ENCODE measurements at places on chromosomes 3 and 15.

DNA sequence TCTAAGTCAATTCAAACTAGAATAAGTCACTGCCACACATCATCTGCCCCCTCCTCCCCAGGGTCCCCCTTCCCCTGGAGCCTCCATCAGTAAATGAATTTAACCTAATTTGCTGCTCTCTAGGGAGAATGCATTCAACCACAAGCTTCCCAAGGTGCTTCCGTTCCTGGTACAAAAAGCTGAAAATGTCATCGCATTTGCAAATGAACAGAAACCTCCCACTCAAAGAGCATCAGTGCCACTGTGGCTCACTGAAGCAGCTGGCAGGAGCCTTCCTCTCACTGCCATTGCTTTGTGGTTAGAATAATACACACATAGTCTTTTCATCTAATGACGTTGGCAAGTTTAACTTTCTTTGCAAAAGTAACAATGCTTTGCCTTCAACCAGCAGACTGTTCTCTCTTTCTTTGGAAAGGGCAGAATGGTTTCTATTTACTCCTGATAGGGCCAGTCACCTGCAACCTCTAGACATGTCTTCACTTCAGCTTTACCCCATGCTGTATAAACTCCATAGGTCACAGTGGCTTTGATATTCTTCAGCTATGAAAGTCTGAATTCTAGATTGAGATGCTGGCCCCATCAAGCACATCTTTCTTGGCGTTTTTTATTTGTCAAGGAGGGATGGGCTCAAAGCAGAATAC, 238.1 kb downstream of the CPNE4 start:
- DNase-seq: no peak

- no peak for DNase-seq
Observed at GRCh38 chr15:52258461-52258860, 37.1 kb downstream of the MYO5C start.

GRCh38 chr15:81729340-81729739, 316.5 kb downstream of the MEX3B start:
- no peak for DNase-seq

DNA sequence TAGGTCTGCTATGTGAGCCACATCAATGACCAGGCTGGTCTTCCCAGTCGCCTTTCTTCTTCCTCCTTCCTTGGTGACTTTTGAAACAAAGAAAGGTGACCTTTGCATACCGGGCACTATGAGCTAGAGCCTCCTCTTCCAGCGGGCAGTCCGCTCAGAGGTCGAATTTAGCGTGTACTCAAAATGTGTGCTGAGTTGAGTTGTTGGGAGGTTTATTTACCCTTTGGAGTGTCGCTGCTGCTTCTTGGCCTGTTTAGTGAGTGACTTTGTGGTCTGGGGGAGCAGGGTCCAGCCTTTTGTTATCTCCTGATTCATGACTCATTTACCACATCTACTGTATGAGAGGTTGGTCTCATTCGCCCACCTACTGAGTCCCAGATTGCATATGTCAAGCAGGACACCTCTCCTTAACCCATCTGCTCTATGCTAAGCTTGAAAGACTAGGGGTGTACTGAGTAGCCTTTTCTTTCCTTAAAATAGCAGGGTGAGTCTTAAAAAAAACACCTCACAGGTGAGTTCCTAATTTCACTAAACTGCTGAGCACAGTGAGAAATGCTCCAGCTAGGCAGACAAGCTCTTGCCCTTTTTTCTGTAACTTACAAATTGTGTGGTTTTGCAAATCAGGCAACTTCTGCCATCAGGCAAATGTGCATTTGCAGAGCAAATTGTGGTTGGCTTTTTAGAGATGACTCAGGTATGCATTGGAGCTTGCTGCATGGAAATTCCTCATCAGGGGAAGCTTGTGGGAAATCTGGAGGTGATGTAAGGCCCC, 3.2 kb upstream of the SIAH2 start:
- DNase-seq: no peak

GRCh38 chr3:189710620-189711402, 79.6 kb downstream of the TP63 start:
- no peak for DNase-seq

- no peak for DNase-seq
Observed at GRCh38 chr3:187812496-187812895, 67.2 kb upstream of the BCL6 start.

DNA sequence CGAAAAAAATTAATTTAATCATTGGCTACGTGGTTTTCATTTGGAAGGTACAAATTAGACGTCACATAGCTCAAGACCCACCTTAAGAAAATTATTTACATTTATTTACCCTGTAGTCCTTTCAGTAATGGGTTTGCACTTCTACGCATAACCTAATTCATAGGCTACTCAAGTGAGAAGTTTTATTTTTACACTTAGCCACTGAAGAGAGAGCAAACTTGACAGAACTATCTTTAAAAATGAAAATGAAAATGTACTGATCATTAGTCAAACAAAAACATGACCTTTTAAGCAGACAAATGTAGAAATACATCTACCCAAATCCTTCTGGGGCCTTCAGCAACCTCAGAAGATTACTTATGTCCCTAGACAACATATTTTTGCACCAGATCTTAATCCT, 269.4 kb upstream of the TTC14 start:
- no peak for DNase-seq

DNA sequence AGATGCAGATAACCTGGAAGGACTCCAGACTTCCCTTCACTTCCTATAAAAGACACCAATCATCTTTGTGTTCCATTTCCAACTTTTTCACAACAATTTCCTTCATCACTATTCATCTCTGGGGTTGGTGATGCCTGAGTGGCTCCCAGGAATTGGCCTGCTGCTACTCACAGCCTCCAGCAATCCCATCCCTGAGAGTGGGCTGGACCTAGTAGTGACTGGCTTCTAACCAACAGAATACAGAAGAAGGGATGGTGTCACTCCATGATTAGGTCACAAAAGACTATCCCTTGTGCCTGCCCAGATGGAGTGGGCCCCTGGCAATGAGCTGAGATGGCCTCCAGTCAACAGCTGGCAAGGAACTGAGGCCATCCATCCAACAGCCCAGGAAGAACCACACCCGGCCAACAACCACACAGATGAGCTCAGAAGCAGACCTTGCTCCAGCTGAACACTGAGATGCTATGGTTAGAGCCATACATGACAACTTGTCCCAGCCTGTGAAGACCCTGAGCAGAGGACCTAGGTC, 20.9 kb downstream of the OCA2 start:
- no peak for DNase-seq
